ENCODE measurements at places on chromosomes 4 and X.

DNA sequence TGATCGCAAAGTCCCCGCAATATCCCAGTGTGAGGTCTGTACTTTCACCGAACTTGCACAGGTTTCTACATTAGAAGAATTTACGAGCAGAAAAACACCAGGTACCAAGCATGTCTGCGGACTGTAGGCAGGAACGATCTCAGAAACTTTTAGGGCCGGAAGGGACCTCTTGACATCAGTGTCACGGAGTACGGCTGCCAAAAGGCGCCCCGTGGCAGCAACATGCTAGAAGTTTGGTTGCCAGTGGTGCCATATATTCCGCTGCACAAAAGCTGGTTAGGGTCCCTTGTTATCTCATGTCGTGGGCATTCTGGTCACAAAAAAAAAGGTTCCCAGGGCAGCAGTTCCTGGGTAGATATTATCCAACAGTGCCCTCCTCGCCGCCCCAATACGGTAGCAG, 61.0 kb upstream of the DCAF8L1 start:
- DNase-seq, result no peak

DNA sequence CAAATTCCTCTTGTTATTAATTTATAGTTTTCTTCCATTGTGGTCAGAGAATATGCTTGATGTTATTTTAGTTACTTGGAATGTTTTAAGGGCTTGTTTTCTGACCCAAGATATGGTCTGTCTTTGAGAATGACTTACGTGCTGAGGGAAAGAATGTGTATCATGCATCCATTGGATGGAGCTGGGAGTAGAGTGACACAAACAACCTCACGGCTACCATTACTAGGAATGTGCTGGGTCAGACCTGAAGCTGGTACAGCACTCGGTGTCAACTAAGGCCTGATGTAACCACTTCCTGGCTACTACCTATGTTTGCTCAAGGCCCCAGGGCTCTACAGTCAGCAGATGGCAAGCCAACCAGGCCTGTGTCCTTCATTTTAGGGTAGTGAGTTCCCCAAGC, 257.8 kb downstream of the FAT4 start:
- no peak for DNase-seq

GRCh38 chrX:71941776-71942175, 31.1 kb downstream of the NHSL2 start:
- peak; percentile 51 for DNase-seq

DNA sequence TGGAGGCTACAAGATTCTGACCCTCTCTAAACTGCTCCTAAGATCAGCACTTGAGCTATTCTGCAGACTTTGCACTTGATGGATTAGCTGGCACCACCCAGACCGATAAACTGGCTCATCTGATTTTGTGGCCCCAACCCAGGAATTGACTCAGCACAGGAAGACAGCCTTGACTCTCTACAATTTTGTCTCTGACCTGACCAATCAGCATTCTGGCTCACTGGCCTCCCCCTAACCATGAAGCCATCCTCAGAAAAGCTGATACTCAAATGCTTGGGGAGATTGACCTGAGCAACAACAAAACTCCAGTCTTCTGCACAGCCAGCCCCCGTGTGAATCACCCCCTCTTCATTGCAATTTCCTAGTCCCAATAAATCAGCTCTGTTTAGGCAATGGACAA, 195.4 kb upstream of the PPP1R2C start:
- no peak for DNase-seq

GRCh38 chr4:89172865-89173264, 61.5 kb downstream of the TIGD2 start:
- DNase-seq, result no peak

DNA sequence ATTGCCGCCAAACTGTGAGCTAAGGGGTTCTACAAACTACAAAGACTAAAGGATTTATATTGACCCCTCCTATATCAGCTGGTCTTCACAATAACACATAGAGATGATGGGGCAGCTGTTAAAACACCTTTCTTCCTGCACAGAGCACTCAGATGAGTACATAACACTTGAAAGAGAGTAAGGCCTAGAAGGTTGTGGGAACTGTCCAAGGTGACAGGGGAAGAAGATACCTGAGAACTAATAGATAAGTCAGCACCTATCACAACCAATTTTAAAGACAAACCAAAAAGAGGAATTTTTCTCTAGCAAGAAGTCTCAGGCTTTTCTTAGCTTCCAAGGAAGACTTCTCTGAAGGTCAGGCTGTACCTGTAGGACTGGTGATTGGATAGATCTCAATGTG, 19.1 kb upstream of the CXCL6 start:
- no peak for DNase-seq

- DNase-seq, result no peak
Observed at GRCh38 chrX:97790850-97791249, 907.1 kb downstream of the RPA4 start.

GRCh38 chr4:80897537-80898303, 132.8 kb upstream of the BMP3 start:
- no peak for DNase-seq

GRCh38 chr4:152232271-152232670, 303.6 kb downstream of the FBXW7 start:
- DNase-seq, result no peak

DNA sequence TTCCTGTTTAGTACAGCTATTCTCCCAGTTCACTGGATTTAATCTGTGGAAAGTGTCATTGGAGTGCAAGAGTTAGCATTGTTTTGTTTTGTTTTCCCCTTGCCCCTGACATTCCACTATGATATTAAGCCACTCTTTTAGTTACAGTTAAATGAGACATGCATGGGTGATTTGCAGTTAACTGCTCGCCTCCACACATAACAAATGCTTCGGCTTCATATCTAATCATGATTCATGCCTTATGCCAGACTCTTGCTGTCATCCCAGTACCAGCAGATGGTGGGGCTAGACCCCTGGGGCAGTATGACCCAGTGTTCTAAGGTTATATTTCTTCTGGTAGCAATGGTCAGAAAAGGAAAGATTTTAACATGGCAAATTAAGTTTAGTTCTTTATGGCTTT, 80.1 kb downstream of the RAP1GDS1 start:
- no peak for DNase-seq

- DNase-seq, result no peak
Observed at GRCh38 chrX:17601441-17602200, 135.7 kb upstream of the SCML1 start.

- no peak for DNase-seq
Observed at GRCh38 chr4:166957451-166957850, 276.8 kb downstream of the SPOCK3 start.

DNA sequence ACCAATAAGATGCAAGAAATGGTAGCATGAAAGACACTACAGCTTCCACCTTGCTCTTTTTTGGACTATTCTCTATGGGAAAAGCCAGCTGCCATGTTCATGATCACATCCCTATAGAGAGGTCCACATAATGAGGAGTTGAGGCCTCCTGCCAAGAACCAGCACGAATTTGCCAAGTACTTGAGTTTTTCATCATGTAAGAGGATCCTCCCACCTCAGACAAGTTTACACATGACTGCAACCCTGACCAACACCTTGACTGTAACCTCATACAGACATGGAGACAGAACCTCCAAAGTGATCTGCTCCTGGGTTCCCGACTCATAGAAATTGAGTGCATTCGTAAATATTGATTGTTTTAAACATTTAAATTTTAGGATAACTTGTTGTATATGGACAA, 135.2 kb upstream of the TSPAN5 start:
- DNase-seq, result no peak

- DNase-seq, result no peak
Observed at GRCh38 chr4:169791062-169791461, 33.3 kb upstream of the HPF1 start.

- DNase-seq, result no peak
Observed at GRCh38 chr4:31275906-31276305, 555.7 kb downstream of the PCDH7 start.

DNA sequence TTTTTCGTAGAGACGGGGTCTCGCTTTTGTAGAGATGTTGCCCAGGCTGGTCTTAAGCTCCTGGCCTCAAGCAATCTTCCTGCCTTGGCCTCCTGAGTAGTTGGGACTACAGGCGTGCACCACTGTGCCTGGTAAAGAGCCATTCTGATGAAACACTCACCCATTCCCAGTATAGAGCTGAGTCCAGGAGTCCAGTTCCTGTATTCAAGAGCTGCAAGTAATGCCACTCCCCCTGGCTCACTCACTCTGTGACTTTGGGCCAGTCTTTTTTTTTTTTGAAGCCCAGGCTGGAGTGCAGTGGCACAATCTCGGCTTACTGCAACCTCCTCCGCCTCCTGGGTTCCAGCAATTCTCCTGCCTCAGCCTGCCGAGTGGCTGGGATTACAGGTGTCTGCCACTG, 3.5 kb downstream of the CCDC22 start:
- no peak for DNase-seq

DNA sequence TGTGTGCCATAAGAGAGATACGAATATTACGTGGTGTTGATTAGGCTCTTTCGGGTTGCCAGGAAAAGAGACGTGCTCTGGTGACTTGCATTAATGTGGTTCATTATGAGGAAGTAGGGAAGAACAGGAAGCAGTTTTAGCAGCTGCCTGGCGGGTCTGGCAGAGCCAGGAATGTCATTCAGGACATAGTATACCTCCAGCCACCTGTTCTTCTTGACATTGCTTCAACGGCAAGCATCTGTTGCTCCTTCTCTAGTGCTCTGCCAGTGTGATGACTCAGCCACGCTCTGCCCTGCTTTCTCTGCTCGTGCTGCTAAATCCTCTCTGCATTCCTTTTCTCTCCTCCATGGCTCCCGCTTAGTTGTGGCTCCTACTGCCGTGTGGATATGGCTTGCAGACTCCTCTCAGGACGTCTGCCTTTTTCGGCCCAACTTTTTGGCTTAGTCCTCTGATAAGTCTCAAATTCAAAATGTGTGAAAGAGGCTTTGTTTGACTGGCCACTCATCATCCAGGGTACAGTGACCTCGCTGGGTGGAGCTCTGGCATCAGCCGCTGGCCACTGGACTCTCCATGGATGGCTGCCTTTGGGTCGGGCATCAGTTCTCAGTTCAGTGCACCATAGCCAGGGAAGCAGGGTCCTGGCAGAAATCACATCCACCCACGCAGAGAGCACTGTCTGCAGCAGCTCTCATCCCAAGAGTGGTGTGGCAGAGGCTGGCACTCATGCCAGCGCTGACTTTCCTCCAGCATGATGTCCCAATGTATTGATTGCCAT, 89.3 kb upstream of the KLF3 start:
- no peak for DNase-seq

GRCh38 chr4:164116286-164116685, 621.8 kb downstream of the TMA16 start:
- no peak for DNase-seq

- DNase-seq, result no peak
Observed at GRCh38 chr4:83866834-83867621, 331.1 kb downstream of the GPAT3 start.
